ENCODE measurements at places on chromosomes 5 and 9.

DNA sequence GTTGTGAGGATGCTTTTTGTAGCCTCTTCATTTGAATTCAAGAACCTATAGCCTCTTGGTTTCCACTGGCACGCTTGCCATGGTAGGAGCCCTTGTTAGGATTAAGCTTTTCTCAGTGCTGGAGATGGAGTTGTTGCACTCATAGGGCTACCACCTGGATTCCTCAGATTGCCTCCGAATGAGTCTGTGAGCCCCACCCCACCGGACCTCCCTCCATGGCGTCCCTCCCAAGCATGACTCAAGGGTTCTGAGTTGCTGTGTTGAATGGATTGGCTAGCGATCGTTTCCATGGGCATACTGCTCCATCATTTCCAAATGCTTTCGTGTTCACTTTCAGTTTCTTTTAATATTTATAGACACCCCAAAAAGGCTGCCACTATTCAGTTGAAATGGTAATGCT lies 69.9 kb downstream of the DAPK1 start:
- no peak for DNase-seq

GRCh38 chr9:98021306-98022040 lies 35.1 kb upstream of the NANS start:
- DNase-seq = no peak

DNA sequence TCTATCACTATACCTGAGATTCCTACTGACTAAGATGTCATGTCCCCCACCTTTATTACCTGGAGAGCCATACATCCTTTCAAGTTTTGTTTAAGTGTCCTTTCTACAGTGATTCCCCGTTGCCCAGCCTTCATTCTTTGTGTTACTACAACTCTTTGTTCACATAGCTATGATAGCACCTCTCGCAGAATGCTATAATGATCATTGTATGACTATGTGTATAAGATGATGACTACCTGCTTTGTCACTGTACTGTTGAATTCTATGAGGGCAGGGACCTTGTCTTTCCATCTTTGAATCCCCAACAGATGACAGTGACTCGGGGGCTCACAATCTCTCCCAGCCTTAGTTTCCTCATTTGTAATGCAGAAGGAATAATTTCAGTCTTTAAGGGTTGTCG lies 361.2 kb downstream of the NPR3 start:
- no peak for DNase-seq

- no peak for DNase-seq
Measured at GRCh38 chr5:58635416-58635815, 52.5 kb downstream of the RAB3C start.

DNA sequence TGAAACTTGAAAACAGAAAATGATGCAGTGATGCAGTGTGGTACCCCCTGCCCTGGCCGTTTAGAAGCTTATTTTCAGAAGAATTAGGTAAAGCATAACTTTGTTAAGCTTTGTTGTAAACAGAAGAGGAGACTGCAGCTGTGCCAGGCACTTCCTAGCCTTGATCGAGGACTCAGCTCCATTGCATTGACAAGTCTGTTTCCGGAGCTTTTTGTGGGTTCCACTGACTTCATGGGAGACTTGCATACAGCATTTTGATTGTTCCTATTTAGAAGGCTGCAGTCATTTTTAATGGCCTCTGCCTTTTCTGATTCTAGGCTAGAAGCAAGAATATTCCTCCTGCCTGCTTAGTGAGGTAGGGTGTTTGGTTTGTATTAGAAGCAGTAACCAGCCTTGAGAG lies 12.3 kb downstream of the MVB12B start:
- DNase-seq = no peak

GRCh38 chr5:172395483-172395882 lies 58.8 kb downstream of the SH3PXD2B start:
- no peak for DNase-seq

DNA sequence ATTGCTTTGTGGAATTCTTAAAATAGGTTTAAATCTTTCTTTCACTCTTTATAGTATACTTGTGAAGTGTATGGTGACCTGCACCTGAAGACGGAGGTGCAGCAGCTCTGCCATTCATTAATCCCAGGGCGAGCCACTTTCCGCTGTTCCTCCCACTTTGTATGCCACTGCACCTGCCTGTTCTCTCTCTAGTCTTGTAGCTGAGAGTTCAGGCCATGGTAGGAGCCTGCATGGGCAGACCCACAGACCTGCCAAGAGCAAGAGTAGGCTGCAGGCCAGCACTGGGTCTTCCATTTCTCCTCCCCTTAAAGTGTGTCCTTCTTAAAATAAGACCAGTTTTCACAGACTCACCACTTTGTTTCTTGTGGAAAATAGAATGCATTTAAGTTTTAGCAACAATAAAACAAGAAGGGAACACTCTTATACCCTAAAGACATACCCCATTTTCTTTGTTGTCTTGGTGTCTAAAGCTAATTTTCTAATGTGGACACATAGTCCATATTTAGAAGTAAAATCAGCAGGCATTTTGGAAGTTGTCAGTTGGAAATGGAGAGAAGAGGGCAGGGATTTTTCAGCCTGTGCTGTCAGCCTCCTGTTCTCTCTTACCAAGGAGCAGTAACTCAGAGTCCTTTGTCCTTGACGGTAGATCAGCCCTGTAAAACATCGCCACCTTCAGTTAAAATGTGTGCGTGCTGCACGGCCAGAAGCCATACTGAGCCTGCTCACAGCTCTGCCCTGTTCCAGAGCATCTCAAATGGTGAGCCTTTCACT lies 103.2 kb downstream of the SNCAIP start:
- DNase-seq = no peak

DNA sequence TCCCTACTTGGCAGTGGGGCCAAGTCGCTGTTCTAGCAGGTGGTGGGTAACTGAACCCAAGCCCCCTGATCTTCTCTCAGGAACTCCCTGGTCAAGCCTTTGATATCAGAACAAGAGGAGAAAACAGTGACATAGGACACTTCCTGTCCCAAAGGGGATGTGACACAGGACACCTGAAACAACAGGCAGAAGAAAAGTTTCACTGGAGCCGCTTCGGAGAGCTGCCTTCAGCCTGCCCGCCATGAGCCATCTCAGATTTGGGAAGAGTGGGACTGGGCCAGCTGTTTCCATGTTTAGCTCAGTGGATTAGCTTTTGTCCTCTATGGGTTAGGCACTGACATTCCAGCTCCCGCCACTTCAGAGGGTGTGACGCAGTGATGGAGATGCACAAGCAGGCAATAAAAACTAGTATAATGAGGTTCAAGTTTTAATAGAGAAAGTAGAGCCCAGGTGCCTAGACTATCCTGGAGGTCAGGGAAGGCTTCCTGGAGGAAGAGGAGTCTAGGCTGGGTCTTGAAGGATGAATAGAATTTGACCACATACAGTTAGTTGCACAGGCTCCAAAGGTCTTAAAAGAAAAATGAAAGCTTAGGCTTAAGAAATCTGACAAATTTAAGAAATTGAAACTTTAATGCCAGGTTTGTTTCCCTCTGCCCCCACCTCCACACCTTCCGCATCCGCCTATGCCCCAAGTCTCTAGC lies 104.1 kb upstream of the SPRY4 start:
- no peak for DNase-seq

DNA sequence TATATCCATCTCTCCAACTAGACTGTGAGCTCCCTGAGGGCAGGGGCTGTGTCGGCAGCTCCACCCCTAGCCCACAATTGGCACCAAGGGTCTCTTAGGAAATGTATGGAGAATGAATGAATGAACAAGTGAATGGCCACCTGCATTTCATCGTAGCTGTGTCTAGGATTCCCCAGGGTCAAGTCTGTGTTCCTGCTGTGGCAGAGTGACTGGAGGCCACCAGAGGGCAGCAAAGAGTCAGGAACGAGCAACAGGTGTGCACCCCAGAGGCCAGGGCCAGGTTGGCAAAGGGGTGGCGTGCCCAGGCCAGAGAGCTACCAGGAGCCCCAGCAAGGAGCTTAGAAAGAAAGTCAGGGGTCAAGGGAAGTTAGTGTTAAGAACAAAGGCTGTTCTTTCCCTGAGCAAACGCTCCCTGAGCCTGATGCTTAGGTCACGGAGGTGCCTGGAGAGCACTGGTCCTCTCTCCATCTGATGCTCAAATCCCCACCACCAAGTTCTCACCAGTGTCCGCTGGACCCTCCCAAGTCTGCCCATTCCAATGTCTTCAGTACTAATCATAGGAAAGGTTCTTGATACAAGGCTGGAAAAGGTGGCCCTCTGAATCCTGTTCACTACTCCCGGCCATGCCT lies 160.7 kb downstream of the PAX5 start:
- peak; percentile 31 for DNase-seq

DNA sequence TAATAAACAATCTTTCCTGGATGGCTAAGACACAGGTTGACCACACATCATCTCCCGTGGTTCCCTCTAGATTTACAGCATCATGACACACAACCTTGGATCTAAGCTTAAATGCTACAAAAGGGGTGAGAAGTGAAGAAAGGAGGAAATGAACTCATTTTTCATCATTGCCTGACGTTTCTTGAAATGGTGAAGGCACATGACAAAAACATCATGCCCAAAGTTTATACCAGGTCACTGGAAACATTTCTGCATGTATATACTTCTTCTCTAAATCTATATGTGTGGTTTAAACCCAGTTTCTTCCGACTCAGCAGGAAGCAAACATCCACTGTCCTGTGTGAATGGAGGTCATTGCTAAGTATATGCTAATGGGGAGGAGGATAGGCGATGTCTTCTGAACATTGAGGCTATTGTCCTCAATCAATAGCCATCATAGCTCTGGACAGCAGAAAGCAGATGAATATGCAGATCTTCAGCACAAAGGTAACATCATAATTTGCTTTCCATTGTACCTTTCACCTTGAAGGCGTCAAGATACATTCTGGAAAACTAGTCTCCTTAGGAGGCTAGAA lies 137.4 kb downstream of the MED27 start:
- DNase-seq = no peak

DNA sequence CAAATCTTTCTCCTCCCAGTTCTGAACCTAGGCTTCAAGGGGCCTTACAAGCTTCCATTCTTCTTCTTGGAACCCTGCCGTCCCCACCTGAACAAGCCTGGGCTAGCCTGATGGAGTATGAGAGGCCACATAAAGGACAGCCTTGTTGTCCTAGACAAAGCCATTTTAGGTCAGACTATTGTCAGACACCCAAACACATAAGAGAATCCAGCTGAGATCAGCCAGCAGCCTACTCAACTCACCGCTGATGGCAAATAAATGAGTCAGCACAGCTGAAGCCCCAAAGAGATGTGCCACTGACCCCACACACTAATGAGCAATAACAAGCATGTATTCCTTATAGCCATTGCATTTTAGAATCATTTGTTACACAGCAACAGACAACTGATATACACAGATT lies 33.8 kb downstream of the SVEP1 start:
- no peak for DNase-seq

DNA sequence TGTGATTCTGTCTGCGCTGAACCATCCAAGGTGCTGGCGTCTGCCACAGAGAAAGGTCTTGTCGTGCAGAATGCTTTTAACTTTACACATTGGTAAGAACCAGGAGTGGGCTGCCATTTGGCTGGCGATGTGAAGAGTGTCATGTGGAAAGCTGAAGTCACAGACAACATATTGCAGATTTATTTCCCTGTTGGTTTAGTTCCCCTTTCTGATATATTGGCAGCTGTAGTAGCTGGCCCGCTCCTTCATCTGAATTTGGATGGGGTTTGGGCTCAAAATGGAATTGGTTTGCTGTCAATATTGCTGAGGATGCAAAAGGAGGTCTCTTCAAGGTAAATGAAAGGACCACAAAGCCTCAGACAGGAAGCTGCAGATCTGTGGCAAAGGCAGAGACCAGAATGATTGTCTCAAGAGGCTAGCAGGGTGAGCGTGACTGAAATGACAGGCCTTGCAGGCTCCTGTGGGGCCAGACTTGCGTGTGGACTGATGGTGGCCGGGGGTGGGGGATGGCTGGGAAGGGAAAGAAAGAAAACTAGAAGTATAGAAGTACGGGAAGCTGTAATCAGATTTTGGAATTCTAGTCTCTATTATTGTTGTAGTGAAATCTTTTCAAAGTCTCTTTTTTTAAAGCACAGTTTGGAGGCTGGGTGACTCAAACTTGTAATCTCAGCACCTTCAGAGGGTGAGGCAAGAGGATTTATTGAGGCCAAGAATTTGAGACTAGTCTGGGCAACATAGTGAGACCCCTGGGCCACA lies 25.1 kb upstream of the CD180 start:
- no peak for DNase-seq

GRCh38 chr9:127970401-127971313 lies 10.1 kb downstream of the EEIG1 start:
- DNase-seq = no peak

DNA sequence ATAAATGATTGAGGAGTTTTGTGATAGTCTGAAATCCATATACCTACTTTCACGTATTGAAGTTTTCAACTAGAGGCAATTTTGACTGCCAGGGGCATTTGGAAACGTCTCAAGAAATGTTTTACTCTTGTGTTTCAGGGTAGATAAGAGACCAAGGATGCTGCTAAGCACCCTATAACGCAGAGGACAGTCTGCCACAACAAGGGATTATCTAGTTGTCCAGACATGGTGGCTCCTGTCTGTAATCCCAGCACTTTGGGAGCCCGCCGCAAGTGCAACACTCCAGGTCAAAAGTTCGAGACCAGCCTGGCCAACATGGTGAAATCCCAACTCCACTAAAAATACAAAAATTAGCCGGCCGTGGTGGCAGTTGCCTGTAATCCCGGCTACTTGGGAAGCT lies 133.7 kb upstream of the CCNG1 start:
- DNase-seq = no peak
